ENCODE measurements at places on chromosomes 1 and 21.

GRCh38 chr1:86938450-86938849 is 24.0 kb downstream of the HS2ST1 start:
- DNase-seq = no peak

- DNase-seq = no peak
Observed at GRCh38 chr1:94974824-94975223, 47.9 kb upstream of the CNN3 start.

- no peak for DNase-seq
Observed at GRCh38 chr1:92544756-92545165, 58.0 kb upstream of the GFI1 start.

- DNase-seq = no peak
Observed at GRCh38 chr1:21594501-21594900, 74.7 kb downstream of the RAP1GAP start.

DNA sequence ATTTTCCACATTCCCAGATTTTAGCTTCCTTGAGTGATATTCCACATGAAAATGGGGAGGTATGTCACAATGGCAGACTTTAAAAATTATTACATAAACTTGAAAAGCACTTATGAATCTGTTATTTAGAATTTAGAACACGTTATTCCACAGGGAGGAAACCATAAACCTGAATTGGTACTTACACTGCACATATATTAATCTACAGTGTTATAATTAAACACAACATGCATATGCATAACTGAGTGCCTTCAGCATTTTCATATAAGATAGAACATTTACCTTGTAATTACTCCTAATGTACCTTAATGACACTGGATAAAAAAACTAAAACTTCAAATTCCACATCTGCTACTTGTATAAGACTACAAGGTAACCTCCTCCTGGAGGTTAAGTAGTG is 9.8 kb downstream of the ARHGAP29 start:
- no peak for DNase-seq

DNA sequence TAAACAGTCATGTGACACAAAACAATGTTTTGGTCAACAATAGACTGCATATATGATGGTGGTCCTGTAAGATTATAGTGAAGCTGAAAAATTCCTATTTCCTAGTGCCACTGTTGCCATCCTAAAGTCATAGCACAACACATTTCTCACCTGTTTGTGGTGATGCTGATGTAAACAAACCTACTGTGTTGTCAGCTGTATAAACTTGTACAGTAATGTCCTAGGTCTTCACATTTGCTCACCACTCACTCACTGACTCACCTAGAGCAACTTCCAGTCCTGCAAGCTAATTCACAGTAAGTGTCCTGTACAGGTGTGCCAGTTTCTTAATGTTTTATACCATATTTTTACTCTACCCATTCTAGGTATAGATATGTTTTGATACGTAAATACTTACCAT is 326.1 kb upstream of the USP24 start:
- no peak for DNase-seq

DNA sequence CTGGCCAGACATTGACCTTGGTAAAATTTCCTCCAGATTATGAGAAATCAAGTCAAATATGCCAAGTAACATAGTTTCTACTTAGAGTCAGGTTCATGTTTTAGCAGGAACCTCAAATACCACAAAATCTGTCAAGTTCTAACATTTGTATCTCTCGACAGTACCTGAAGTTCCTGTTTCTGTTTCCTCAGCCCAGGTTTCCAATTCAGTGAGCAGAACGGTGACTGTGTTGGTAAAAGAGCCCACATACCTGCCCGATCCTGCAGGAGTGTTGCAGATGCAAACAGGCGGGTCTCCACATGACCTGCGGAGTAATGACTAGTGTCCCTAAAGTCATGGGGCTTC is 57.9 kb upstream of the LGALS8 start:
- no peak for DNase-seq

- DNase-seq = no peak
Observed at GRCh38 chr1:18142471-18142870, 34.9 kb downstream of the IGSF21 start.

DNA sequence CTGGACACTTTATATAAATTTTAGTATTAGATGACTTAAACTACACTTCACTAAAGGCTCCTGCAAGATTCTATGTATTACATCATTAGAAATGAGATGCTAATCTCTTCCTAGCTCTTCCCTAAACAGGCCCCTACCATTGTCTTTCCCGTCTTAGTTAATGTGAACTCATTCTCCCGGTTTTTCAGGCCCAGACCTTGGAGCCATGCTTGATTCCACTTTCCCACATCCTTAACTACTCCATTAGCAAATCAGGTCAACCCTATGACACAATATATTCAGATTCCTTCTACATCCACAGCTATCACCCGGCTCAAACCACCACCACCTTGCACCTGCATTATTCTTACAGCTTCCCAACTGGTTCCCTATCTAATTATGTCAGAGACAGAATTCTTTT is 73.3 kb downstream of the NVL start:
- DNase-seq = no peak

GRCh38 chr1:206886831-206887230 is 10.4 kb upstream of the IL24 start:
- no peak for DNase-seq

DNA sequence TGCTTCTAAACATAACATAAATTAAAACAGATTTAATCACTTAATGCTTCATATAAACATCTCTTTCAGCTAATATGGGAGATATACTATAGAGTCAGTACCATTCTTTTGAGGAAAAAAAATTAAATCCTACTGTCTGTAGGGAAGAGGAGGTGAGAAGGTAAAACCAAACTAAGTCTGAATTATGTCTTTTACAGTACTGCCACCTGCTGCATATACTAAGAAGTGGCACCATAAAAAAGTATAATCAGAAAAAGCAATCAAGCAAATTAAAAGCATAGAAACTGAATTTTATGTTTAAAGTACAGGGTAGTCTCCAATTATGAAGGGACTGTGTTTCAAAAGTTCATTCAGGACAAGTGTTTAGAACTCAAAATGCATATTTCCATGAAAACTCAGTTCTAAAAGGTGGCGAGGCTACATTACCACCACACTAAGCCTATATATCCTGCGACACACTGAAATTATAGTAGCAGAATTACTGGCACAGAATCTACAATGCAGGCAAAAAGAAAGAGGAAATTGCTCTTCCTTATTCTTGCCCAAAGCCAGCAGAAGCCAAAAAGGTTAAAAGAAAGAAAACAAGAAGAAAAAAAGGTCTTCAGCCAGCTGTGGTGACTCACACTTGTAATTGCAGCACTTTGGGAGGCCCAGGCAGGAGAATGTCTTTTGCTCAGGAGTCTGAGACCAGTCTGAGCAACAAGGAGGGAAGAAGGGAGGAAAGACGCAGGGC is 9.0 kb downstream of the NSL1 start:
- no peak for DNase-seq

DNA sequence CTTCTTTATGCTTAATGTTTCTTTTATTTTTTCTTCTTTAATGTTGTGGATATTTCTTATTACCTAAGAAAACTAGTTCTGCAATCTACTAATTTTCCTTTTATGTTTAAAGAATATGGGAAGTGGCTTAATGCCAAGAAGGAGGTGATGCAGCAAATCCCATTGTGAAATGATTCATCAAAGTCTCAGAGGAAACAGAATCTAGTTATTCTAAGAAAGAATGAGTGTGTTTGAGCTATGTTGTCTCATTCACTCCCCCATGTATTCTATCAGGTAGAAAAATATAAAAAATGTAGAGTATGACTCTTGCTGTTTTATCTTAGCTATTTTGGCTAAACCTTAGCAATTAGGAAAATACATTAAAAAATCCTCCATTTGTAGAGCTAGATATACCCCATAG is 659.9 kb upstream of the RGS18 start:
- DNase-seq = no peak

DNA sequence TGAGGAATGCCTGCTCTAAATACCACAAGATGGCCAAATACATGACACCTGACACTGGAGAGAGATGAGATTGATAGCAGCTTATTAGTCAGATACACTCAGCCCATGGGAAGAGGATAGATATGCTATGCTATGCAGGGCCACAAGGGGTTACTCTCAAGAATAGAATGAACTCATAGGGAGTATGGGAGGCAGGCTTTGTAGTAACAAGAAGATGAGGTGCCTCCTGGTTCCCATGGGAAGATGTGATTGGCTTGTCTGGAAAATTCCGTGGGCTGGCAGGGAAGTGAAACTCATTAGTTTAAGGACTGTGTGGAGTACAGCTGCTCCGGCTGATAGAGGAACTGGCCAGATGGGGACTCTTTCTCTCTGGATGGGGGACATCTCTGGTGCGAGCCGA is 16.5 kb downstream of the CCDC30 start:
- DNase-seq = no peak

GRCh38 chr1:66240491-66241484 is 293.2 kb upstream of the SGIP1 start:
- no peak for DNase-seq

GRCh38 chr1:14741082-14741481 is 142.6 kb downstream of the KAZN start:
- no peak for DNase-seq

GRCh38 chr1:150582371-150582770 is 3.0 kb upstream of the MCL1 start:
- no peak for DNase-seq

DNA sequence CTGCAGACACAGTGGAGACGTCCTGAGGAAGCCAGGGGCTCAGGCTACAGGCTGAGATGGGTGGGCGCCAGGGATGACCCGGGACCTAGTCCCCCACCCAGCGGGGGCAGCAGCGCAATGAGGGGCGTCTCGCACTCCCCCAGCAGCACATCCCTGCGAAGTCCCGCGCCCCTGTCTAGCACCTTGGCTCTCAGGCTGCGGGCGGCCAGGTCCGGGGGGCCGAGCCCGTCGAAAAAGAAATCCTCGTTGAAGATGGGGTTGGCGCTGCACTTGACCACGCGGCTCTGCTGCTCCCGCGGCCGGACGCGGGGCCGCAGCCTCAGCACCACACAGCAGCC is 1.8 kb downstream of the C2CD4D start:
- DNase-seq = no peak

GRCh38 chr1:168565825-168566224 is 10.6 kb upstream of the XCL1 start:
- DNase-seq = no peak

GRCh38 chr1:154628121-154628405 is 20.1 kb upstream of the ADAR start:
- DNase-seq = no peak

DNA sequence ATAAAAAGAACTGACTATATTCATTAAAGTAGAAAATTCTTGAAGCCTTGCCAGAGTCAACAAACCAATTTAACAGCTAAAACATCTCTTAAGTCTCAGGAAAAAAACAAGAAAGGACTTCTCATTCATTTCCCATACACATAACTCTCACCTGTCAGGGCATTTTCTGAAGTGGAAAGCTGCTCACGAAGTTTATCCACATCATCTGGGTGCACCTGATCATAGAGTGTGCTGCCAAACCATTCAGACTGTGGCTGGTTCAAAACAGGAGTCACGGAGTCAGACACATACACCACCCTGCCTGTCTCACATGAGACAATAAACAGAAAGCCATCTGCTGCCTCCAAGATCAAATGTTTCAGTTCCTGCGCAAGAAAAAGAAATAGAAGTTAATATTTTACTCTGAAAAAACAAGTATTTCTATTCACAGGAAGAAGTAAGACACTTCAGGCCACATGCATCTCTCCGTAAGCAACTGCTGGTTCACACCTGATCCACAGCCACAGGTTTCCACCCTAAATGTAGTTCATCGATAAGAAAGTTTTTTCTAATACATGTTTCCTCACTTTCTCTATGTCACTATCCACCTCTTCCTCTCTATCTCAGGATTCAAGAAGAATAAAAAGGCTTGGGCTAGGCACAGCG is 28.2 kb upstream of the CTSK start:
- no peak for DNase-seq

GRCh38 chr1:199029855-199030254 is 391.0 kb downstream of the PTPRC start:
- DNase-seq = no peak

DNA sequence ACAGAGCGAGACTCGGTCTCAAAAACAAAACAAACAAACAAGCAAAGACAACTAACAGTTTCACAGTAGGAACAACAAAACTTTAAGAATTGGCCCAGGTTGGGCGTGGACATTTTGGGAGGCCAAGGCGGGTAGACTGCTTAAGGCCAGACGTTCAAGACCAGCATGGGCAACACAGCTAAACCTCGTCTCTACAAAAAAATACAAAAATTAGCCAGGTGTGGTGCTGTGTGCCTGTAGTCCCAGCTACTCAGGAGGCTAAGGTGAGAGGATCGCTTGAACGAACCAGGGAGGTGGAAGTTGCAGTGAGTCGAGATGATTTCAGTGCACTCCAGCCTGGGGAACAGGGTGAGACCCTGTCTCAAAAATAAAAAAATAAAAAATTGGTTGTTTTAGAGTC is 13.5 kb downstream of the GTF2B start:
- DNase-seq = no peak

GRCh38 chr1:180884588-180885300 is 28.0 kb upstream of the KIAA1614 start:
- no peak for DNase-seq

- DNase-seq = no peak
Observed at GRCh38 chr1:65792669-65793358, at the start of gene PDE4B. Gene PDE4B (plus strand): TSS chr1:65792895.

- DNase-seq = no peak
Observed at GRCh38 chr21:38660333-38661196, 145.2 kb upstream of the ETS2 start.

DNA sequence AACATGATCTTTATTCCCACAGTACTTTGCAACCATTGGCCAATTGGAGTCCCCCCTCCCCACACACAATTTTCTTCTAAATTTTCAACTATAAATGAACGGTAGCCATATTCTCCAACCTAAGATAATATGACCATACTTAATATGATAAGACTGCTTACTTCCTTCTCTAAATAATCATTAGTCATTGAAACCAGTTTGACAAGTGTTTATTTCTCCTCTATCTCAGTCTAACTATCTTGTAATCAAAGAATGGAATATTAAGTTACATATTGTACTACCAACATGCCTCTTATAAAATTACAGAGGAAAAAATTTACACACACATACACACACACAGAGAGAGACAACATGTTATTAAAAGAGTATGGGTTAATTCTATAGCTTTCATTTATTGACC is 567.4 kb upstream of the TMPRSS15 start:
- DNase-seq = no peak

DNA sequence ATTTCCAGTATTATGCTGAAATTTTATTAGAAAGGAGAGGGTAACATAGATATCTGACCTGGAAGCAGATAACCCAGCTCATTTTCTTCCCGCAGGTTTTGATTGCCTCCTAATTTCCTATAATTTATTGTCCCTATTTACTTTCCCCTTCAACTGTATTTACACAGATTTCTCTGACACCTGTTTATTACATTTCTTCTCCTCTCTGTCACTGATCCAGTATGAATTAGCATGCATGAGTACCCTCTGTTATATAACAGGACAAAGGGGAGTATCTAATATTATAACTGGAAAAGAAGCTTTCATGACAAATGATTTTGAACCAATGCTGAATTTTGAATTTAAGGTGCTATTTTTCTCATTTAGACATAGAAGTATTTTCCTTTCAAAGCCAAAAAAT is 37.4 kb downstream of the DENND1B start:
- no peak for DNase-seq

GRCh38 chr1:106063510-106063909 is 993.0 kb upstream of the PRMT6 start:
- DNase-seq = no peak

Data from natural killer cell (primary cell).